ENCODE measurements at places on chromosomes 1 and 21.

- no peak for DNase-seq
These were observed 202.0 kb downstream of the LRRC40 start for GRCh38 chr1:70003211-70003908.

- DNase-seq: no peak
These were observed 74.4 kb downstream of the CD58 start for GRCh38 chr1:116496380-116496779.

DNA sequence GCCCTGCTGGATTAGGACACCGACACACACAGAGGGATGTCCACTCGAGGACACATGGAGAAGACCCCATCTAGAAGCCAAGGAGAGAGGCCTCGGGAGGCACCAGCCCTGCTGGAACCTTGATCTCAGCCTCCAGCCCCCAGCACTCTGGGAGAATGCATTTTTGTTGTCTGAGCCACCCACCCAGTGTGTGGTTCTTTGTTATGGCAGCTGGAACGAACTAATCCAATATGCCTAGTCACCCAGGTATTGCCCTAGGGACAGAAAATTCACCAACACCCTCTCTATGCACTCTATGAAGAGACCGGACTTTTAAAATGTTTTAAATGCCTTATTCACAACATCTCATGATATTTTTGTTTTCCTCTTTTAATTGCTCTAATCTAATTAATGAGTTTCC is 117.4 kb downstream of the CRYAA start:
- no peak for DNase-seq

DNA sequence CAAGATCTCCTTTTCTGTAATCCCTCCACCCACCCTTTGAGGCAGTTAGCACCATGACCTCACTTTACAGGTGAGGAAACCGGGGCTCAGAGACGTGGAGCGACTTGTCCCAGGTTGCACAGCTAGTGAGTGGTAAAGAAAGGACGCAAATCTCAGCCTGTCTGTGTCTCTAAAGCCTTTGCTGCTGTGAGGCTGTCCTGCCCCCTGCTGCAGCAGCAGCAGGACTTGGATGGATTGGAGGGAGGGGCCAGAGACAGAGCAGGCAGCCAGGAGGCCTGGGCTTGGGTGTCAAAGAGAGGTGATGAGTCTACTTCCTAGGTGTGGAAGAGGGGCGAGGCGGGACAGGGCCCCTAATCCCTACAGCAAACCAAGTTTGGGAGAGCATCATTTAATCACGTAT is 69.6 kb downstream of the PTPRU start:
- no peak for DNase-seq

Measured in GM04504 (cell line).